Islet precursor cell (in vitro differentiated cells): ENCODE measurements at places on chromosomes 1 and 21.

DNA sequence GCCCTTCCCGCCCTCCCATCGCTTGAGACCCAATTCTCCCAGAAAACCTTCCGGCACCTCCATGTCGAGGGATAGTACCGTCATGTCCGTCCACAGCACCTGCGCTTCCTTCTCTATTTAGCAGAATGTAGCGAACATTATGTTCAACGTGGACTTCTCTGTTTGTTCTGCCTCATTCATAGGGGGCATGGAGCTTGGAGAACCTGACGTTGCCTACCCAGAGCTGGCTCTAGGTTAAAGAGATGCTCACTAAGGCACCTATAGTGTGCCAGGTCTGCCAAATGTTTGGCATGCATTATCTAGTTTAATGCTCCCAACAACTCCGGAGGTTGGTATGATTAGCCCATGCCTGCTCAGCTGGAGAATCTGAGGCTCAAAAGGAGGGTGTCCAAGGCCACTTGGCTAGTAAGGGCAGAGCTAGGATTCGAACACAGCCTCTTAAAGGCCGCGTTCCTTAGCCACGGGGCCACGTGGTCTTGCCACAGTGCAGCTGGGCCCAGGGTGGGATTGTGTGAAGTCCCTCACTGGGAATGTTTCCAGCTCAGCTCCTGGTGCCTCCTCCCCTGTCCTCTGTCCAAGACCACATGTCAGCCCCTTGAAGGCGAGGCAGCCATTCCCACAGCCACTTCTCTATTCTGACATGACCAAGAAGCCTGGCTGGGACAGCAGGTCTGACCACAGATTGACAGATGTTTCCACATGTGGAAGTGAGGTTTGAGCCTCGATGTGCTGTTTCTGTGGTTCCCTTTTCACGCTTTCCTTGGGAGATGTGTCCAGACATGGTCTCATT, 57.8 kb downstream of the RUNX3 start:
- DNase-seq: peak; percentile 40

- DNase-seq: no peak
Observed at GRCh38 chr1:38013227-38013622, 691 bp downstream of the UTP11 start.

DNA sequence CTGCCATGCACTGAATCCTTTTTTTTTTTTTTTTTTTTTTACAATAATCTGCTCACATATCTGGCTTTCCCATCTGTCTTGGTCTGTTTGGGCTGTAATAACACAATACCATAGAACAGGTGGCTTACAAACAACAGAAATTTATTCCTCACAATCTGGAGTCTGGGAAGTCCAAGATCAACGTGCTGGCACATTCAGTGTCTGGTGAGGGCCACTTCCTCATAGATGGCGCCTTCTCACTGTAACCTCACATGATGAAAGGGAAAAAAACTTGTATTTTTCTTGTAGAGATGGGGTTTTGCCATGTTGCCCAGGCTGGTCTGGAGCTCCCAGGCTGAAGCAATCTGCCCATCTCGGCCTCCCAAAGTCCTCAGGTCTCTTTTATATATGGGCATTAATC, 13.0 kb upstream of the PARP1 start:
- DNase-seq: no peak

DNA sequence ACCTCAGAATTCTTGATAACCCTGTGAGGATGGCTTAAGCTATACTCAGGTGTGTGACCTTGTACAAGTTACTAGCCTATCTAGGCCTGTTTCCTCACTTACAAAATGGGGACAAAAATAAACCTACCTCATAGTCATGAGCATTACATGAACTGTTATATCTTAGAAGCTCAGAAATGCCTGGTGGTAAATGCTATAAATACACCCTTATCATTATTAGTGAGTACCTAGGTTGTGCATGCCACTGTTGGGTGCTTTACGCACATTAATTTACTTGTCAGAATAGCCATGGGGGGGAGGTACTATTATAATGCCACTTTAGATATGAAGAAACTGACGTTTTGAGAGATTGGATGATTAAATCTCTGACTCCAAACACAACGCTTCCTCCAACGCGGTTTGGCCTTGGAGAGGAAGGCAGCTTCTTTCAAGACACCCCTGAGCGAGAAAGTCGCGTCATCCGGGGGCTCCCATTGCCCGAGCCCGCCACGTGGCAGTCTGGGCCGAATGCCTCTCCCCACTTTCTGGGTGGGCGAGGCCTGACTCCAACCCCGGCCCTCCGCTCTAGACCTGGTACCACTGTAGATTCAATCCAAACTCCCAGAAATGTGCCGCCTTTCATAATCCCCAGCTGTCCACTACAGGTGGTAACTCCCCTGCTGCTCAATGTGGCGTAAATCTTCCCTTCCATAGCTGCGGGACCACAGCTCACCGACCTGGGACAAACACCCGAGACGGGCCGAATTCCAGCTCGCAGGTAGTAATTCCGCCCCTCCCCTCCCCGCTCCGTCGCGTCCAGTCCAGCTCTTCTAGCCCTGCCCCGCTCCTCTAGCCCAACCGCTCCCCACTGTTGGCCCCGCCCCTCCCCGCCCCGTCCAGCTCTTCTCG, 771 bp upstream of the RAD54L start:
- DNase-seq: no peak

GRCh38 chr1:89149229-89149628, 23.3 kb upstream of the GBP2 start:
- peak; percentile 76 for DNase-seq

DNA sequence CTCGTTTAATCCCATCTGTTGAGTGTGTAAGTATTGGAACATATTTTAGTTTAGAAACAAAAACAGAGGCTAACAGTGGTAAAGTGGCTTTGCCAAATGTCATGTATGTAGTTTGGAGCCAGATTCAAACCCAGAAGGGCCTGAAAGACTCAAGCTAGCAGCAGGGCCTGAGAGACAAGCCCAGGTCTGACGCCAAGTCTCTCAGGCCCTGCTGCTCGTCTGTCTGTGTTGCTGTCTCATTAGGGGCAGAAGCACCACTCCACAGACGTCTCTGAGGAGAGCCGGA, 8.3 kb downstream of the CITED4 start:
- DNase-seq: no peak

DNA sequence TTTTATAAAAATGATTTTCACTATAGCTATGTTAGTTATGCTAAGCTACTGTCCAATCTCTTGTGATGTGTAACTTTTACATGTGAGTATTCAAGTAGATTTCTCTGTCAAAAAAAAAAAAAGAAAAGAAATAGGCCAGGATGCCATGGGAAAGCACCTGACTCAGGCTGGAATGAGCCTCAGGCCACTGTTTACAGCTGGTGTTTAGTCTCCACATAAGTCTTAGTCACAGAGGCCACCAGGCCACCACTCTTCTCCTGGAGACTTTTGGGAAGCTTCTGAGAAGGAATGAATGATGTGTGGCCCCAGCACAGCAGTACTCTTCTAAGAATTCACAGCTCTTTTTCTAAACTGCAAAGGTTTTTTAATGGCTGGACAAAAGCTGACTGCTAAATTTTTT, 48.9 kb downstream of the CHML start:
- peak; percentile 95 for DNase-seq

GRCh38 chr1:21559788-21560567, 50.8 kb downstream of the ALPL start:
- DNase-seq: no peak

DNA sequence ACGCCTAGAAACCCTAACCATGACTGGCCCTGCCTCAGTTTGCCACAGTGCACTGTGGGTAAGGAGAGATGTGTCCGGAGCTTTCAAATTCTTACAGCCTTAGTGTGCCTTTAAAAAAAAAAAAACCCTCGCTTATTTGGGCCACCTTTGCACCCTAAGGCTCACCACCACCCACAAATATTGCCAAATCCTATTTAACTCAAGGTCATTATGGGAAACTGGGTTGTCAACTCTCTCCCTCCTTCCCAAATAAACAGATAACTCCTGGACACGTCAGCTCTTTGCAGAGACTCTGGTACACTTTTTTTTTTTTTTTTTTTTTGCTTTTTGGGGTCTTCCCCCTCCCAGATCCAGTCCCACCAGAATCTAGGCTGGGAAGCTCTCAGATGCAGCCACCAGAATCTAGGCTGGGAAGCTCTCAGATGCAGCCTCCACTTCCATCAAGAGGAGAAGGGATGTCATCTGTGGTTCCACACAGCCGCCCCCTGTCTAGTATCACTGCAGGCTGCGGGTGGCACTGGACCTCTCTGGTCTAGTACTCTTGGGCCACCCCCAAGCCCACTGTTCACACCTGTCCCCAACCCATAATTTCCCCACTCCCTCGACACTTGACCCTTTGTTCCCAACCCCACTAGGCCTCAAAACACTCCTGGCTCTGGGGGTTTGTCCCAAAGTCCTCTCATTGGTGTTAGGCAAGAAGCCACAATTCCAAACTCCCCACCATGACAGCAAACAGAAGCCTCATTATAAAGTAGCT, 3.4 kb downstream of the DHRS3 start:
- DNase-seq: no peak

- no peak for DNase-seq
Observed at GRCh38 chr1:1137256-1138045, 21.6 kb upstream of the C1orf159 start.

DNA sequence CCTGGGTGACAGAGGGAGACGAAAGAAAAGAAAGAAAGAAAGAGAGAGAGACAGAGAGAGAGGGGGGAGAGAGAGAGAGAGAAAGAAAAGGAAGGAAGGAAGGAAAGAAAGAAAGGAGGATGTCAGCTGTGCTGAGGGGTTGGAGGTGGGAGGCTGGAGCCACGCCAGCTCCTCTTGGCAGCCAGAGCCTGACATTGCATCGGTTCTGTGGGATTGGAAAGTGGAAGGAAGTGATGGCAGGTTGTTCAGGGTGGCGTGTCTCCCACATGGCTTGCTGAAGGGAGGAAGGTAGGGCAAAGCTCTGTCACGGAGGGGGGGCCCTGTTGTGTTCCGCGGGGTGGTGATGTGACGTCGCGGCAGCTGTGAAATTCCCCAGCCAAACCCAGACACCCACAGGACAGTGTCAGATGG, 30.7 kb downstream of the EIF2D start:
- no peak for DNase-seq

GRCh38 chr1:14148526-14148925, 448.5 kb downstream of the PRDM2 start:
- no peak for DNase-seq

- DNase-seq: no peak
Observed at GRCh38 chr1:3718764-3719163, 33.5 kb upstream of the CCDC27 start.

DNA sequence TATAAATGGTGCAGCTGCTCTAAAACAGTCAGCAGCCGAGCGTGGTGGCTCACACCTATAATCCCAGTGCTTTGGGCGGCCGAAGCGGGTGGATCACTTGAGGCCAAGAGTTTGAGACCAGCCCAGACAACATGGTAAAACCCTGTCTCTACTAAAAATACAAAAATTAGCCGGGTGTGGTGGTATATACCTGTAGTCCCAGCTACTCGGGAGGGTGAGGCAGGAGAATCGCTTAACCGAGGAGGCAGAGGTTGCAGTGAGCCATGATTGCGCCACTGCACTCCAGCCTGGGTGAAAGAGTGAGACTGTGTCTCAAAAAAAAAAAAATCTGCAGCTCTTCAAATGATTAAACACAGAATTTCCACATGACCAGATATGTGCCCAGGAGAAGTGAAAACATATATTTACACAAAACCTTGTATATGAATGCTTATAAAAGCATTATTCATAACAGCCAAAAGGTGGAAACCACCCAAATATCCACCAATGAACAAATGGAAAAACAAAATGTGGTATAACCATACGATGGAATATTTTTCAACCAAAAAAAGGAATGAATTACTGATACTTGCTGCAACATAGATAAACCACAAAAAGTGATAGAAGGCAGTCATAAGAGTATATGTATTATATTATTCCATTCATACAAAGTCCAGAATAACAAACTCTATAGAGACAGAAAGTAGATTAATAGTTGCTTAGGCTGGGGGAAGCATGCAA, 14.1 kb downstream of the EPS15 start:
- no peak for DNase-seq

GRCh38 chr1:29785554-29785953, 549.2 kb downstream of the PTPRU start:
- no peak for DNase-seq

DNA sequence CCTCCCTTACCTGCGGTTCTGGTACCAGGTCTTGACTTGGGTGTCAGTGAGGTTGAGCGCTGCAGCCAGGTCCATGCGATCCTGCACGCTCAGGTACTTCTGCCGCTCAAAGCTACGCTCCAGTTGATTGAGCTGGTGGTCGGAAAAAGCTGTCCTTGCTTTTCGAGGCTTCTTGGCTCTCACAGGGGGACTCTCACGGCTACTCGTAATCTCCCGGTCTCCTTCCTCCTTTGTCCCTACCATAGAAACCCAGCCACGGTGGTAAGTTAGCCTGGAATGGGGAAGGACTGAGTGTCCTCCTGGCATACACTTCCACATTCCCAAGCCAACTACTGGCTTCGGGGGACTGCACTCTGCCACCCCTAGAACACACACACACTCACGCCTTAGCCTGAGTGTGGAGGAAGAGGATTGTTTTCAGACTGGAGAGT, 2.6 kb downstream of the BARHL2 start:
- no peak for DNase-seq

DNA sequence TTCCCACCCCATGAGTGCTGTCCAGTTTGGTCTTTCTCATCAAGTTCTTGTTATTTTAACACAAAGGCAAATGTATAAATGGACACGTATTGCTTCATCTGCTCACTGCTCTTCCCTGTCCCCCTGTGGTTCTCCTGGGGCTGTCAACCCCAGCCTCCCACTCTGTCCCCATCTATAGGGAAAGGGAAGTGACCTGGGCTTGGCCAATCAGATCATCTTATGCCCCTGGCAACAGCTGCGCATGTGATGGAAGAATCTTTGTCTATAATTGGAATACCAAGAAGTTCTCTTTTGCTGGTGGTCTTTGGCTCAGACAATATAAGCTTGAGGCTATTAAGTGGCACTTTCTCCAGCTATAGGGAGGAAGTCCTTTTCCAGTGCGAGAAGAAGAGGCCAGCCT, 4.7 kb upstream of the CCSAP start:
- DNase-seq: no peak

DNA sequence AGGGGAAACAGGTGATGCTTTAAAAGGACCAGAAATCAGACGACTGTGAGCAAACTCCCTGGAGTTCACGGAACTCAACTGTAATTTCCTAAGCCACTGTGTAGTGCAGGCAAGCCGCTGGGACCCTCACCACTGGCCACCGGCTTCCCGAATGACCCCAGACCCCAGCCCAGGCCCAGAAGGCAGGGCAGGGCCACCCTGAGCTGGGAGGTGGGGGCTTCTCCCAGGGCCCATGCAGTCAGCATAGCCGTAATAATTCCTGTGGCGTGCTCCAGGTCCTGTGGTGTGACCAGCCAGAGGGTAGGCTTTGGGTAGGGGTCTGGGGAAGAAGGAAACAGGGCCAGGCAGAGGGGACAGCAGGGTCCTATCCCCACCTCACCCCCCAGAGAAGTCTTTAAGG, 3.5 kb upstream of the ARF1 start:
- DNase-seq: peak; percentile 40

DNA sequence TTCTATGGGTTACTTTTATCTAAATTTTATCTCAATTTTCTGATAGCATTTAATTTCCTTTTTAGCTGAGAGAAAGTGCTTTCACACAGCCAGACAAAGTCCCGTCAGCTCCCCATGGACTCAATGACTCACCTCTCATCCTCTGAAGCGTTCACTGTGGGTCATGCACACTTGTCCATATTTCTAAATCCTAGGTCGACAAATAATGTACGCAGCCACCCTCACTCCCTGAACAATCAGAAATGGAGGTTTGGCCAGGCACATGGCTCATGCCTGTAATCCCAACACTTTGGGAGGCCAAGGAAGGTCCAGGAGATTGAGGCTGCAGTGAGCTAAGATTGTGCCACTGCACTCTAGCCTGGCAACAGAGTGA, 42.4 kb upstream of the COA6 start:
- no peak for DNase-seq

GRCh38 chr1:56092684-56093570, 486.4 kb downstream of the PLPP3 start:
- no peak for DNase-seq

GRCh38 chr1:208509072-208509471, 264.9 kb upstream of the PLXNA2 start:
- no peak for DNase-seq
